ENCODE measurements at places on chromosomes 6 and 20.

GRCh38 chr20:57425150-57426013 is 34.2 kb downstream of the RBM38 start:
- DNase-seq: no peak

DNA sequence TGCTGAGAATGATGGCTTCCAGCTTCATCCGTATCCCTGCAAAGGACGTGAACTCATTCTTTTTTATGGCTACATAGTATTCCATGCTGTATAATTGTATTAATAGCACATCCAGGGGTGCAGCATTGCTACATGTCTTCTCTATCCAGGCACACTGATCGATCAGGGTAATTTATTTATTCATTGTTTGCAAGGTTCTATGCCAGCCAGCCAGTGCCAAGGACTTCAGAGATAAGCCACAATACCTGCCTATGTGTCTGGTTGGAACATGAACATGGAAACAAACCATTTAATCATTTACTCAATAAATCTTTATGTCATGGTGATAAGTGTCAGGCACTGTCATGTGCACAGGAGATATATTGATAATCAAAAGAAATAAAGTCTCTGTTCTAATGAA is 5.8 kb upstream of the OR2B3 start:
- DNase-seq: no peak

DNA sequence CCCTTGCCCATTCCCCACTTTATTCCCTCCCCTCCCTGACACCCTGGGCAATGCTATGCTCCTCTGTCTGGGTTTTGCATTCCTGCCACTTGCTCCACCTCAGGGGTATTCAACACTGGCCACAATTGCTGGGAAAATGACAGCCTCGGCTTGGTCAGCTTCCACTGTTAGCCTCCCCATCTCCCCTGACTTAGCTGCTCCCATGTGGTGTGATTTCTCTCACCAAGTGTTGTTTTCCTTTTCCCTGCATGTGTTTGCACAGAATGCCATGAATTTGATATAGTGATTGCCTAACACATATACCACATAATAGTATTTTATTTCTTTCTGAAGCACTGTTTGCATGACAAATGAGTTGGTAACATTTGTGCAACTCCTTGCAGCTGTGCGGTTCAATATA is 1.4 kb upstream of the LEMD2 start:
- no peak for DNase-seq

DNA sequence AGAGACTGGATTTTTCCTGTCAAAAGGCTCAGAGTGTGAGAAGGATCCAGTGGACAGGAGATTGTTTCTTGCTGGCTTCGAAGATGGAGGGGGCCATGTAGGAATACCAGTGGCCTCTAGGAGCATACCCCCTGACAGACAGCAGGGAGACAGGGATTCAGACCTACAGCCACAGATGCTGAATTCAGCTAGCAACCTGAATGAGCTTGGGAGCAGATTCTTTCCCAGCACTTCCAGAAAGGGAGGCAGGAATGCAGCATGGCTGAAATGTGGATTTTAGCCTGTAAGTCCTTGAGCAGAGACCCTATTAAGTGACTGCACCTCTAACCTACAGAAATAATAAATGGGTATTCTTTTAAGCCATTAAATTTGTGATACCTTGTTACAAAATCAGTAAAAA is 44.6 kb downstream of the STXBP5 start:
- DNase-seq: no peak

DNA sequence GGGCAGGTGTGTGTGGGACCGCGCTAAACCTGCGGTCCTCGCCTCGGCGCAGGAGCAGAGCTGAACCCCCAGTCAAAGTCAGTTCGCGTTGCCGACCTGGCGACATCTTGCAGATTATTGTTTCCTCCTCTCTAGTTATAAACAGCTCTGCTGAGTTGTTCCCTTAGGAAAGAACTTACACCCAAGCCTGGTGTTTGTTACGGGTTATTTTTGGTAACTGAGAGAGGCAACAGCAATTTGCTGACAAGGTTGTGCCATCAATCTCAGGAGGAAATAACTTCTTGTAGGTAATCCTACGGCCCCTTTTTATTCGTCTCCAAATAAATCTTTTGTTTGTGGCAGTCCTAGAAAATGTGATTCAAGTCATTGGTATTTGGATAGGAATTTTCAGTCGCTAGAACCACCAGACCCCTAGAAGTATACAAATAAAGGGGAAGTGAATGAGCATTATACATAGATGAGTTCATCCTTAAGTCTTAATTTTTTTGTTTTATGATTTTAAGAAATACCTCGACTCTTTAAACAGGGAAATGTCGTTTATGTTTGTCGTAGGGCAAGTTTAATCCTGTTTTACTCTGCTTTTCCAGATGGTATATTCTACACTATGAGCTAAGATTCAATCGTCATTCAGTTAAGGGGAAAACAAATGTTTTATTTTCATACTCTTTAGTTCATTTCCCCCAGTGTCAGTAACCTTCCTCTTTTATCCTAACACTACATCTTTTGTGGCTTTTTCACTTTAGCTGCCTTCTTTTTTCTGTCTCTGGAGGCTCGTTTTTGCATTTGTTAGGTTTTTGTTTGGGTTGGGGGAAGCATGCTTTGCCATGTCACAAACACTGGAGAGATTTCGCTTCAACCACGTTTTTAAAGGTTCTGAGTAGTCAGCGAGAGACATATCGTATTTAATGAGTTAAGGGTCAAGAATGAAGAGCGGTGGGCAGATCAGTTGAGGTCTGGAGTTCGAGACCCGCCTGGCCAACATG is 1.2 kb downstream of the PM20D2 start:
- DNase-seq: no peak

DNA sequence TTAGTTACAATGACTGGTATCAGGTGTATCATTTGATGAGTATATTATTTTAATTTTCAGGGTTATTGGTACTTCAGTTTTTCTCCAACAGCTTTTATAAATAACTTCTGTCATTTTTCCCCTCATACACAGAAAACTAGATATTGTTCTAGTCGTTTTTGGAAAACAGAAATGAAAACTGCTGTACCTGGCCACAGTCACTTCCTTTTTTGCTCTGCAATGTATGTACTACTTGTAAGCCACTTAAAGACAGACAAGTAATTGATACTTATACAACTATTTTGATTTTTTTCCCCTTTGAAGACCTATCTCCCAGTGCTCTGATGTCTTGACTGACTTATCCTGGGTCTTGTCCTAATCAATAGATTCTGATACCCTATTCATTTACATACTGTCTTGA is 218.6 kb upstream of the RUNX2 start:
- no peak for DNase-seq

GRCh38 chr6:163181666-163182180 is 232.8 kb upstream of the QKI start:
- no peak for DNase-seq

All from Peyer's patch (tissue), 4 donors.